ENCODE measurements at places on chromosomes 4 and X.

DNA sequence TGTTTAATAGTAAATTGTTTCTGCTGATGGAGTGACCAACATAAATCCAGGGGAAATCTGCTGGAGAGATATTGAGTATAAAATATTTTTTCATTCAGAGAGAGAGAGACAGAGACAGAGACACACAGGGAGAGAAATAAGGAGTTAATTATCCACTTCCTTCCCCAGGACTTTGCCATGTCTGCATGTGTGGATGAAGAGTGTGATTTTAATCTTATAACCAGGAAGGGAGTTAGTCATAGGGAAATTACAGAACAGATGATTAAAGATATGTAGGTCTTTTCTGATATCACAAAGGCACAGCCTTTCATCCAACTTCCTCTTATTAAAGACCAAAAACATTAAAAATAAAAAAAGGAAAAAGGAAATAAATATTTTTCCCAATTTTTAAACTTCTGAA, 526.3 kb downstream of the SPRY1 start:
- DNase-seq, result no peak

GRCh38 chr4:46878641-46879040, 30.4 kb downstream of the COX7B2 start:
- DNase-seq, result no peak

DNA sequence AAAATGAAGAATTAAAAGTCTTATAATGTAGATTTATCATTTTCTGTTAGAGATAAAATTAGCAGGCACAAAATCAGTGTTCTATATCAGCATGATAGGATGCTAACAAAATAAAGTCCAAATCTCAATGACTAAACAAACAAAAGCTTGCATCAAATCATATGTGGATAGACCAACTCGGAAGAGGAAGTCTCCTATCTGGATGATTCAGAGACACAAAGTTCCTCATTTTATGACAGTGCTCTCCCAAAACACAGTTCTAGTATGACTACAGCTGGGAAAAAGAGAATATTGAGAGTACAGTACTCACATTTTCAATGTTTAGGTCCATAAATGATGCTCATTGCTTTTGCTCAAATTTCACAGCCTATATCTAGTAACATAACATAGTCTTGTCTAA, 376.1 kb upstream of the CTSO start:
- no peak for DNase-seq

GRCh38 chr4:36241771-36242170, 2.5 kb downstream of the ARAP2 start:
- DNase-seq, result no peak

DNA sequence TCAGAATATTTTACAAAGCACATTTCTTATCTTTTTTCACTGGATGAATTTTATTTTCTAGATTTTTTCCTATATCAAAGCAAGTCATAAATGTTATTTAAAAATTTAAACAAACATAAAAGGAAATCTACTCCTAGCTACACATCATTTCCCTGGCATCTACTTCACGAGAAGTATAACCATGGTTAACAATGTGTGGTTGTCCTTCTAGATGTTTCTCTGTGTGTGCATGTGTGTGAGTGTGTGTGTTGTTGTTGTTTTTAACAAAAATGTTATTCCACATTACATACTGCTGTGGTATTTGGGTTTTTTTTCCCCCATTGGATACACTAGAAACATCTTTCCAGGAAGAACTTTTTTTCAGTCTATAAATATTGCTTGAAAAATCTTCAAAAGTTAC, 103.1 kb downstream of the CHIC2 start:
- no peak for DNase-seq

GRCh38 chrX:20951016-20951810, 423.0 kb upstream of the CNKSR2 start:
- DNase-seq, result no peak

DNA sequence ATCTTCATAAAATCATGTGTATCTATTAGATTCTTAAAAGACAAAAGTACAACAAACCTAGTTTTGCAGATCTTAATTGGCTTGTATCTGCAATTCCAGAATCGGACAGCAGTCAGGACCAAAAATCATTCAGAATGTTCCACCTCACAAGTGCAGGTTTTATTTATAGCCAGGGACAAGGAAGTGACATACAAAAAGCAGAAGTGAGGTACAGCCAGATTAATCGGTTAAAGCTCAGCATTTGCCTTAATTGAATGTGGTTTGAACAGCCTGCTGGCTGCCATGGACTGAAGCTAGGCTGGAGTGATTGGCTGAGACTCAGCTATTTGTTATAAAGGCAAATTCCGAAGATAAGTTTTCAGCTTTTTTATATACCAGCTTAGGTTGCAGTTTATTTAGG, 932.6 kb downstream of the C4orf33 start:
- no peak for DNase-seq

DNA sequence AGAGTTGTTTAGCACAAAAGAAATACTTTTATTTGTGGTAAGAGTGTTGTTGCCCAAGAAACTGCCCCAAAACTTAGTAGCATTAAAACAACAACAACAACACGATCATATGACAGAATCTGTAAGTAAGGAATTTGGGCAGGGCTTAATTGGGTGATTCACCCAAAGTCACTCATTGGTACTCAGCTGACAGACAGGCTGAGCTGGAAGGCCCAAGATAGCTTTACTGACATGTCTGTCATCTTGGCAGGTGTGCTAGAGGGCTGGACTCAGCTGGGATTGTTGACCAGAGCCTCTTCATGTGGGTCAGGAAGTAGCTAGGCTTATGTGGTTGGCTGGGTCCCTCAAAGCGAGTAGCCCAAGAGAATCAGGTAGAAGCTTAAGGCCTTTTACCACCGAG, 52.3 kb downstream of the KIAA0232 start:
- DNase-seq, result no peak

All from activated gamma-delta T cell treated with Interleukin-2 at 50 U/mL for 16 hours (primary cell).